ENCODE measurements at places on chromosomes 1 and 21. TPM values are rescaled to one million over a fixed set of nuclear protein-coding genes. Genes with fewer than 3 reads are reported as not detected.

DNA sequence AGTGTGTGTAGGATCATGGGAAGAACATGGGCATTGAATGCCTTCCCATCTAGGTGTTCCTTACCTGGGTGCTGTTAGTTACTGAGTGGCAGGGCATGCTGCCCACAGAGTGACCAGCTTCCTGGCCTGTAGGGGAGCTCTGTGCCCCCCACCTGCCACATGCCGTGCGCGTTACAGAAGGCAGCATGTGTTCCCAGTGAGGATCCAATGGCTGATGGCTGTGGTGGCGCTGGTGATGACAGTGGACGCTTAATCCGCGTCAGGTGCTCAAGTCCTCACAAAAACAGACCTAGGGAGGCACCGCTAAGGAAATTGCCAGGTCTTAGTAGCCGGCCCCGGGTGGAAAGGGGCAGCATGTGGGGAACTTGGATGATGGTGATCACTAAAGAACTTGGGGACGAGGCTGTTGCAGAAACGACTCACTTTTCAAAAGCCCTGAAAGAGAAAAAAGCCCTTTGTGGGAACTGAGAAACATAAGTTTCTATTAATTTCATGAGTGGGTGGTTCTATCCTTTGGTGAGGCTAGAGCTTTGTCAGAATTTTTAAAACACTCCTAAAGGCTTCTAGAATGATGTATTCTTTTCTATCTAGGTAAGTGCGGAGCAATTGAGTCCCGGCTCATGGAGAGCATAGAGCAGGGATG is 93.2 kb downstream of the PRDM2 start:
- no peak for DNase-seq

DNA sequence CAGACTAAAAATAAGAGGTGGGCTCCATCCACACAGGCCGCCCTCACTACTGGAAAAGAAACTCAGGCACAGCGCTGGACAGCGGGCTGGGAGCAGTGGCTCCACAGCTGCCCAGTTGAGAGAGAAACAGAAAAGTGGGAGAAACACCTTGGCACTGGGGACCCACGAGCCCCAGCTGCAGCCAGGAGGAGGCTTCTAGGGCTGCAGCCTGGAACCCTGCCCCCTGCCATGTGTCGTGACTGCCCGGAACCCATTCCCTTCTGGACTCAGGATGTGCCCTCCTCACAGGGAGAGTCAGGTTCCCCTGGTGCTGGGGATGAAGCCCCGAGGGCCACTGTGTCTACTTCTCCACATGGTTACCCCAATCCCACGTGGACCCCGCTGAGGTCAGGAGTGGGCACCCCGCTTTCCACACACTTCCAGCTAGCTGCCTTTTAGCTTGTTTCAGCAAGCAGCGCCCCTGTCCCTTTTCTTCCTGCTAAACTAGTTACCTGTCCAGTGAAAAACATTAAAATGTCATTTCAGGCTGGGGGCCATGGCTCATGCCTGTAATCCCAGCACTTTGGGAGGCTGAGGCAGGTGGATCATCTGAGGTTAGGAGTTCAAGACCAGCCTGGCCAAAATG is 35.9 kb downstream of the PARP1 start:
- no peak for DNase-seq

DNA sequence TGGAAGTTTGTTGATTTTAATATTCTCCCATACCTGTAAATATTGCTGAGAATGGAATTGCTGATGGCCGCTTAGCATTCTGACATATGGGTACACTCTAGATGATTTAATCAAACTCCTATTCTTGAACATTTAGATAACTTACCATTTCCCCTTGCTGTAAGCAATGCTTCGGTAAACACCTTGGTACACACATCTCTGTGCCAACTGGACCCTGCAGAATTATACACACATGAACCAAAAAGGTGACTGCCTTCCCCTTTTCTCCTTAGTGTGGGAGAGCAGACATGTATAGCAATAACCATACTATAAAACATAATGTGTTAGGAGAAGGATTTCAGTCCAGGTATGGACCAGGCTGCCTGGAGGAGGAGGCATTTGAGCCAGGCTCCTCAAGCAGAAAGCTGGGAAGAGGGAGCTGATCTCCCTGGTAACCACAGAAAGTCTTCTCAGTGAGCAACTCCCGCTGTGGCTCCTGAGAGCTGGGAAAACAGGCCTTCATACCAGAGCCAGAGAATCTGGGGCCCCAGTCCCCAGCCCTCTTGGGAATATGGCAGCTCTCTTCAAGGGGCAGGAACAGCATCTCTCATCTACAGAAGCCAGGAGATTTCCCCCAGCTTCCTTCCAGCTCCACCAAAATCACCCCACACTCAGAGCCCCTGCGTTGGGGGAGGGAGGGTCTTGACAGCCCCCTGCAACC is 33.9 kb upstream of the CSF1 start:
- peak; percentile 55 for DNase-seq

DNA sequence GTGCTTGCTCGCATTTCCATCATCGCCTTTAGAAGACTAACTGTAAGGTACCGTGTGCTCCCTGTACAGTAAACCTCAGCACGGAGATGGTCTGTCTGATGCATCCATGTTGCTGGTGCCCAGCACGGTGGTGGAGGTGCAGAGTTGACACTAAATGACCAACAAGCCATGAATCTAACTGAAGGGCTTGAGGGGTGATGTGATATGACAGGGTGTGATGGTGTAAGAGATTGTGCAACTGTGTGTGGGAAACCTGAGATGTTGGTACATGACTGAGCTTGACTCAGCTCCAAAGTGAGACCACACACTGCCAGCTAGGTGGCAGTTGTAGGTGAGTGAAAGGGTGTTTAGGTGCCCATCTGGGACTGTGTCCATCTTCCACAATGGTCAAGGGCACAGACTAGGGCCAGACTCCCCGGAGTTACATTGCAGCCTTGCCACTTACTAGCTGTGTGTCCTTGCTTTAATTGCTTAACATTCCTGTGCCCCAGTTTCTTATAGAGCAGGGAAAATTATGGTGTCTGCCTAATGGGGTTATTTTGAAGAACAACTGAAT is 21.4 kb downstream of the SLC2A1 start:
- DNase-seq, result no peak

DNA sequence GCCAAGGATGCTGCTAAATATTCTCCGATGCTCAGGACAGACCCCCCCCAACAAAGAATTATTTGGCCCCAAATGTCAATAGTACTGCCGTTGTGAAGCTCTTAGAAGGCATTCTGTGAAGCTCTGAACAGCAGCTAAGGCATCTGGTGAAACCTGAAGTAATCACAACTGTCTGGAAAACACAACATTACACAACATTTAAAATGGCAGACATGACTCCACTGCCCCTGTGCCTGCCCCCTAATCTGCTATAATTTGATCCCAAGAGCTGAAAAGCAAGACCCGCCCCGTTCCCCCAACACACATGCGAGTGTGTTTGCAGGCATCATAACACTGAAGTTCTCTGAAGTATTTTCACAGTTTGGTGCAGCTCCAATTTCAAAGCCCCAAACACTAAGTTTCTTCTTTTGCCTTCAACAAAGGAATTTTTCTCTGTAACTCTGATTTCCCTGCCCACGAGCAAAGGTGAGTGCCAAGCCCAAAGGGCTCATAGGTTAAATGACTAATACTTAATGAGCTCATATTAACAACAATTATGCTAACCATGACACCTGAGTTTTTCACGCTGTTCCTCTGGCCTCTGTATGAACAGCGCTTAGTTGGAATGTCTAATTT is 129.2 kb downstream of the CLIC6 start:
- no peak for DNase-seq

GRCh38 chr1:46800742-46801141 is 1.9 kb downstream of the CYP4B1 start:
- no peak for DNase-seq

DNA sequence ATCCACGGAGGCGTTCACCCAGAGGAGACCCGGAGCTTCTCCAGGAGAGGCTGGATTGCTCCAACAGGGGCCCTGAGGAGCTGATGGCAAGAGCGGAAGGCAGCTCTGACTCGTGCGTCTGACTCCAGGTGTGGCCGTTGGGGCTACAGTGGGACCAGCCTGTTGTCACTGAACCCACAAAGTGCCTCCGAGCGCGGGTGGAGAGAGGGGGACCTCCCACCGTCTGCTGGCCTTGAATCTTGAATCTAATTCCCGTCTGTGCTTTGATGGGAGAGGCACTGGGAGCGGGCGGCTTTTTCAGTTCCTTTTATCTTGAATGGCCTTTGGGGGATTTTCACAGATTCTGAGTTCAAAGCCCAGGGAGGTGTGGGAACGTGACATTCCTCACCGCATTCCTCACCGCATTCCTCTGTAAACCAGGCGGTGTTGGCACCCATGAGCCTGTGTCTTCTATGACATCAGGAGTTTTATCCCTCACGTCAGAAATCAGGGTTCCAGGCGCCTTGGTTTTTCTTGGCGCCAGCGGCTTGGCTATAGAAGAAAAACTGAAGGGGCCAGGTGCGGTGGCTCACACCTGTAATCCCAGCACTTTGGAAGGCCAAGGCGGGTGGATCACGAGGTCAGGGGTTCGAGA is 39.2 kb upstream of the COL18A1 start:
- peak; percentile 27 for DNase-seq

GRCh38 chr1:118905196-118905595 is 82.9 kb downstream of the TBX15 start:
- DNase-seq, result no peak

Gene PRAMEF9
- total RNA-seq, result not detected

Gene CFHR3
- total RNA-seq, result 0.21 TPM

Gene PRAMEF12
- not detected for total RNA-seq

Gene NHLH2
- total RNA-seq, result 1.3 TPM

Gene CD1B
- total RNA-seq, result not detected
